T-helper 1 cell (primary cell): ENCODE measurements at places on chromosomes 6 and 20.

- DNase-seq: no peak
Measured at GRCh38 chr20:52552181-52552872, 360.7 kb upstream of the ZFP64 start.

GRCh38 chr6:15246217-15246665, 372 bp downstream of the JARID2 start:
- no peak for DNase-seq

DNA sequence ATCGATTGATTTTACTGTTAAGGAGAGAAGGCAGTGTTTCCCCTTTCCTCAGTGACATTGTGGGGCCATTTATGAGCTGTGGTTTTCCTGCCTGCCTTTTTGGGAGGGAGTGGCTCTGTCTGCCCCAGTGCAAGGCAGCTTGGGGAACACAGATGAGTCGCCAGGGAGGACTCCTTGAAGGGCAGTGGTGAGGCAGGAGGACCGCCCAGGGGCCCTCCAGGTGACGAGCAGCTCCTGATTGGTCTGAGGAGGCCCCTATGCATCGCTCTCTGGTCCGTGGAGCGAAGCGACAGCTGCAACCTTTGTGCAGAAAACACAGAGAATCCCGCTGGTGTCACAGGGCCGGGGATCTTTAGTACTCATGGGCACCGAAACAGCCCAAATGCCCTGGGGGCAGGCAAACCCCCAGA, 100.3 kb downstream of the TMEM242 start:
- DNase-seq: no peak

DNA sequence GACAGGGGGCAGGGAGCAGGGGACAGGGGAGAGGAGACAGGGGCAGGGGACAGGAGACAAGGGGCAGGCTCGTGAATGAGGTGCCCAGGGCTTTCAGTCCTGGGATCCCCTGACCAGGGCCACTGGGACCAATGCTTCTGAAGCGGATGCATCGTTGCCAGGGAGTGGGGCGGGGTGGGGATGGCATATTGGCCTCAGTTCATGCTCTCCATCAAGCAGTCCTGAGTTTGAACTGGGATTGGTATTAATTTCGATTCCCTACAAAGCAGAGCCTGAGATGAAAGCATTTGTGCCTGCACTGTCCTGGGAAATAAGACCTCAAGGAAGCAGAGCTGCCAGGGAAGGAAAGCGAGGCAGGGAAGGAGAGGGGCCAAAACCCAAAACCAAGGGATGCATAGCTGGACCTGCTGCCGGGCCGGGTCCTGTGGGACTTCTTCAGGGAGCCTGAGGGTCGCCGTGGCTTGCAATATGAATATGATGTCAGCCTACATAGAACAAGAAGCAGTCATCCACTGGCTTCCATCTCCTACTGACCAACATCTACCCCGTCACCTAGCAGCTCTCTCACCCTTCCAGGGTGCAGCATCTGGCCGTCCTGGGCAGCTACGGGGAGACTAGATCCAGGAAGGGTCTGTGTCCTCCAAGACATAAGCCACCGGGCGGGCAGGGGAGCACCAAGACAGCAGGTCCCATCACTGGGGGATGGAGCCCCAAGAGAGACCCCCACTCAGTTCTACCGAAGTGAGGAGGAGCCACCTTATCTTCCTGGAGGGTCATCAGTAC, 233.3 kb downstream of the SYNDIG1 start:
- DNase-seq: no peak

GRCh38 chr6:36765594-36766398, 68.2 kb downstream of the RAB44 start:
- DNase-seq: peak; percentile 66

GRCh38 chr20:60202046-60202445, 243.8 kb downstream of the CDH26 start:
- no peak for DNase-seq

GRCh38 chr6:2259002-2259494, 13.6 kb upstream of the GMDS start:
- DNase-seq: no peak

DNA sequence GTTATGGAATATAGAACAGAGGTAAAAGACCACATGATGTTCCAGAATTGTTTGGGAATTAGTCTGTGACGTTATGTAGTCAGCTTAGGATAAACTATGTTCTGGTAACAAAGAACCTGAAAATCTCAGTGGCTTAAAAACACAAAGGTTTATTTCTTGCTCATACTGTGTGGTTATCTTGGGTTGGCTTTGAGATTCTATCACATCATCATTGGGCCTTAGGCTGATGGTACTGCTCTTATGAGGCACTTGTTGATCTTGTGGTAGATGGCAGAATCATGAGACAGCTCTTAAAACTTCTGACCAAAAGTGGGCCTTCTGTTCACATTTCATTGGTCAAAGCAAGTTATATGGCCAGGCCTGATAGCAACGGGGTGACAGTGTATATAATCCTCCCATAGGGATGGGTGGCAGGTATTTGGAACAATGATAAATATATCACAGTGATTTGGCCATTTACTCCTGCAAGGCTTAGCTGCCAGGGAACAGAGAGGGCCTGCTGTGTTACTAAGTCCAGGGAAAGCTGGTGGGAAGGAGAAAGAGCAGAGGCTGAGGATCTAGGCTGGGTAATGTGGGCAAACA, 13.5 kb downstream of the DHX35 start:
- DNase-seq: no peak

DNA sequence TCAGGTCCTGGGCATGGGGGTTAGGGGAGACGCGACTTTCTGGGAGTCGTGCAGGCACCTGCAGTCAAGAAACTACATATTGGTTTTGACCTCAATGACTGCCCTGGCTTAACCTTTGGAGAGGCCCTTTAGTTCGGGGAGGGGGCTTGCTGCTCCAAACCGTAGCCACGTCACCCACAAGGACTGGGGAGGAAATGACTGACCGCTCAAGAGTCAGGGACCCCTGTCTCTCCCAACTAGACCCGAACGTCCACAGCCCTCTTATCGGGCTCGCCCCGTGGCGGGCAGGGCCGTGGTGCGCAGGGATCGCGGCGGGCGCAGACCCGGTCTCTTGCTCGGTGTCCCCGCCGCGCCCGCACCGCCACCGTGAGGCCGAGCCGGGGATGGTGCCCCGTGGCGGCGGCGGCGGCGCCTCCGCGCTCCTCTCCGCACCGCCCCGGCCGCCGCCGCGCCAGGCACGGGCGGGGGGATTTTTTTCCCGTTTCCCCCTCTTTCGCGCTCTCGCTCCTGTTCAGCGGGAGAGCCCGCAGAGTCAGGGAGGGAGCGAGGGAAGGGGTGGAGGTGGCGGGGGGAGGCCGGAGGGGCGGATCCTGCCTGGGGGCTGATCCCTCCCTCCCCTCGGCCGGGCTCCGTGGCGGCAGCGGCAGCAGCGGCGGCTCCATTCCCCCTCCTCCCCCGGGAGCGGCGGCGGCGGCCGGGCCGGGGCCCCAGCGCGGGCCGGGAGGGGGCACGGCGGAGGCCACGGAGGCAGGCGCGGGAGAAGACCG, at the start of gene BRPF3:
Gene BRPF3, plus strand, starts transcription at position 632 of the 767 bp plus-strand sequence. CDS start 3,579 bp downstream, outside the sequence.
- peak; percentile 75 for DNase-seq

DNA sequence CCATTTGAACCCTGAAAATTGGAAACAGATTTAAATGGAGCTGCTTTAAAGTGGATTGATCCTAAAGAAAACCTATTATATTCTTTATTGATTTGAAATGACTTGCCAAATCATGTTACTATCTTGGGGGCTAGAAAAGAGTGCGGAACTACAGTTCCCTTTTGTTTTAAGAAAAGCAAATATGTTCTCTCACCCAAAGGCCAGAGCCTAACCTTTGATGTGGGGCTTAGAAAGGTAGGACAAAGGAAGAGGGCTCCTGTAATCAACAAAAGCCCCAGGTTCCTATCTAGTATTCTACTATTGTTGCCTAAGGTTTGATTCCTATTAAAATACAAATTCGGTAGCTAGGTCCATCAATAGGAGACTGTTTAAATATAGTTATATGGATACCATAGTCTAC, 100.8 kb upstream of the BEND6 start:
- DNase-seq: no peak

DNA sequence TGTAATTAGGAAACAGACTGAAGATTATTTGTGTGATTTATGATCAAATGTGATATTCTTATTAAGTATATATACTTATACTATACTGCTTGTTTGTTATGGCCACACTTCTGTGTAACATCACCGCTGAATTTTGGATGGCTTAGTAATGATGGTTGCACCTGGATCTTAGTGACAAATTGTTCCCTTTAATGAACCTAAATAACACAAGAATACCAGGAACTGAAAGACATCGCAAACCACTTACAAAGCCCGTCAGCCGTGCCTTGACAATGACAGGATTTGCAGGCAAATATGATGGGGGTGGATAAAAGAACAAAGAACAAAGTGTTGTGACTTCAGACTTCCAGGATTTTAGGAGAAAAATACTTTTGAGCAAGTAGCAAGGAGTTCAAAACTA, 67.1 kb downstream of the LAMP5 start:
- DNase-seq: no peak

DNA sequence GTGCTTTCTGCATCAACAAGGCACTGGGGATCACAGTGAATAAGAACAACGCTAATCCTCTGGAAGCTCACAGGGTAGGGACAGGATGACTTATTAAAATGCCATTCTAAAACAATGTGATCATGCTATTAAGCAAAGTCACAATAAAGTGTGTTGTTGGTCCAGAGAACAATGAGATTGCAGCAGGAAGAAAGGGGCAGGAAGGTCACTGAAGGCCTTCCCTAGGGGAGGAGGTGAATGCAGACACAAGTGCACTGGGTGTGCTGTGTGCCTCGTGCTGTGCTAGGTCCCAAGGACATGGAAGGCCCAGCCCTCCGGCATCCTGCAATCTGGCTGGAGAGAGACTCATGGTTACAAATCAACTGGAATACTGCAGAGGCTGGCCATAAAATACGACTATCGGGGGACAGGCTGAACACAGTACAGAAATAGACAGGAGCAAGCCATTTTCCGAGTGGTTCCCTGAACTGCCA, 55.7 kb downstream of the LYRM4 start:
- DNase-seq: no peak
